ENCODE measurements at places on chromosomes 11 and 22.

- no peak for DNase-seq
Observed at GRCh38 chr11:96464700-96465307, 75.0 kb downstream of the JRKL start.

DNA sequence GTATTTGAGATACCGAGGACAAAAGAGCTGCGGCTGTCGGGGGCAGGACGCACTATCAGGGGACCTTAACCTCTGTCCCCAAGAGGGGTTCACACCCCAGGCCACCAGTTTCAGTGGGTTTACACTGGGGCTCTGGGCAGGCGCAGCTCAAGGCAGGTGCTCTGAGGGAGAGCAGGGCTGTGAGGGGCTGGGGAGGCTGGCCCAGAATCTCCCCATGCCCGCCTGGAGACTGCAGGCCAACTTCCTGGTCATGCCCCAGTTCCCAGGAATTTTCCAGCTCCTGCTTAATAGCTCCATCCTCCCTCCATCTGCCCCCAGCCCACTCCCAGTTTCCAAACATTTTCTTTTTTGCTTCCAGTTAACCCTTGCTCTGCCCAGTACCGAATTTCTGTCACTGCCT is 7.6 kb upstream of the PGA3 start:
- no peak for DNase-seq

- no peak for DNase-seq
Observed at GRCh38 chr11:7591107-7591894, 77.5 kb downstream of the PPFIBP2 start.

GRCh38 chr11:8035200-8035855 is 45.7 kb upstream of the TUB start:
- no peak for DNase-seq

DNA sequence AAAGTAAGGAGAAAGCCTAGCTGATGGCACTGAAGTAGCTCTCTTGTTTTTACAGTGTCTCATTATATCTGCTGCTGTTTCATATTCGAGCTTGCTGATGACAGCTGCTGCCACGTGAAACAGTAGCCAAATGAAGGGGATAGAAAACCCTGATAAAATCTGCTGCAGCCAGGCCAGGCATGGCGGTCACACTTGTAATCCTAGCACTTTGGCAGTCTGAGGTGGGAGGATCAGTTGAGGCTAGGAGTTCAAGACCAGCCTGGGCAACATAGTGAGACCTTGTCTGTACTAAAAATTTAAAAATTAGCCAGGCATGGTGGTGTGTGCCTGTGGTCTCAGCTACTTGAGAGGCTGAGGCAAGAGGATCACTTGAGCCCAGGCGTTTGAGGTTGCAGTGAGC is 13.4 kb downstream of the IFT46 start:
- no peak for DNase-seq

DNA sequence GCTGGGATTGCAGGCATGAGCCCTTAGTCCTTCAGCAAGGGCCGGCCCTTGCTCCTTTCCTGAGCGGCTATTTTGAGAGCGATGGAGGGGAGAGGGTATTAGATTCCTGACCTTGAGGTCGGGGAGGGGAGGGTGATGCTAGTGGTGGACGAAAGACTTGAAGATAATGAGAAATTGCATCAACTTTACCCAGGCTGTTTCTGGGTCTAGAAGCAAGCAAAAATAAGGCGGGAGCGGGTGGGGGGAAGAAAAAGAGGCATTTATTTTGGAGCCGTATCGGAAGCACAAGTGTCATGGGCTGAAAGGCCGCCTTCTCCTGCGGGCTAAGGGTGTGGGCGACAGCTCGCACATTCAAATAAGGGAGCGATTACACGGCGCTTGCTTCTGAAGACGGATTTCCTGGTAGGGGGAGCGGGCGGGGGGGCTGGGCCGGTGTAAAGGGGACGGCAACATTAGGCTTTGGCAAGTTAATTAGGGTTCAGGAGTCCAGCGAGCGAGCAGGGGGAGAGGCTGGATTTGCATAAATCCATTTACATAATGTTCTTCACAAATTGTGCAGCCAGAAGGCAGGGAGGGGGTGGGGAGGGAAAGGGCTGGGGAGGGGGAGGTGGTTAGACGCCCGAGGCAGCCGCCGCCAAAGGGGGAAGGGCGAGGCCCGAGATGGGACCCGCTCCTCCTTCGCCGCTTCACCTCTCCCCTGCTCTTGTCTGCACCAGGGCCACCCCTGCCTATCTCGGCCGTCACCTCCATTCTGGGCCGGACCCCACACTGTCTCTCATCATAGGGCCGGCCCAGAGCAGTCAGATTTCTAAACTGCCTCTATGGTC is 245.9 kb downstream of the MIAT start:
- peak; percentile 8 for DNase-seq

GRCh38 chr11:1158681-1159487 is 1.1 kb downstream of the MUC5AC start:
- no peak for DNase-seq

- no peak for DNase-seq
Observed at GRCh38 chr22:37659066-37659896, 758 bp downstream of the PDXP start.

DNA sequence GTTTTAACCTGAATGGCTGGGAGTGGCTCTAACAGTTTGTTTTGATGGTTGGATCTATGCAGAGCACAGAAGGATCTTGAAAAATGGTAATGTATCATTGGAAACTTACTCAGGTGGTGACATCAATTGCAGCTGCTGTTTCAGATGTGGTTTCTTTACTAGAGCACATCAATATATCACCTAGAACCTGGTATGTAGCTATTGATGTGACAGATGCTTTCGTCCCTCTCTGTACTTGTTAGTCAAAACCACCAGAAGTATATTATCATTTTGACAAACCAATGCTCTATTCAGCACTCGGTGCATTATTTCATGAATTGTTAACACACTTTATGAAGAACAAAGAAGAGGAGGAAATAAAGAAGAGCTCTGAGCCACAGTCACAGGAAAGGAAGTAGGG is 26.6 kb upstream of the SCN3B start:
- DNase-seq, result no peak

DNA sequence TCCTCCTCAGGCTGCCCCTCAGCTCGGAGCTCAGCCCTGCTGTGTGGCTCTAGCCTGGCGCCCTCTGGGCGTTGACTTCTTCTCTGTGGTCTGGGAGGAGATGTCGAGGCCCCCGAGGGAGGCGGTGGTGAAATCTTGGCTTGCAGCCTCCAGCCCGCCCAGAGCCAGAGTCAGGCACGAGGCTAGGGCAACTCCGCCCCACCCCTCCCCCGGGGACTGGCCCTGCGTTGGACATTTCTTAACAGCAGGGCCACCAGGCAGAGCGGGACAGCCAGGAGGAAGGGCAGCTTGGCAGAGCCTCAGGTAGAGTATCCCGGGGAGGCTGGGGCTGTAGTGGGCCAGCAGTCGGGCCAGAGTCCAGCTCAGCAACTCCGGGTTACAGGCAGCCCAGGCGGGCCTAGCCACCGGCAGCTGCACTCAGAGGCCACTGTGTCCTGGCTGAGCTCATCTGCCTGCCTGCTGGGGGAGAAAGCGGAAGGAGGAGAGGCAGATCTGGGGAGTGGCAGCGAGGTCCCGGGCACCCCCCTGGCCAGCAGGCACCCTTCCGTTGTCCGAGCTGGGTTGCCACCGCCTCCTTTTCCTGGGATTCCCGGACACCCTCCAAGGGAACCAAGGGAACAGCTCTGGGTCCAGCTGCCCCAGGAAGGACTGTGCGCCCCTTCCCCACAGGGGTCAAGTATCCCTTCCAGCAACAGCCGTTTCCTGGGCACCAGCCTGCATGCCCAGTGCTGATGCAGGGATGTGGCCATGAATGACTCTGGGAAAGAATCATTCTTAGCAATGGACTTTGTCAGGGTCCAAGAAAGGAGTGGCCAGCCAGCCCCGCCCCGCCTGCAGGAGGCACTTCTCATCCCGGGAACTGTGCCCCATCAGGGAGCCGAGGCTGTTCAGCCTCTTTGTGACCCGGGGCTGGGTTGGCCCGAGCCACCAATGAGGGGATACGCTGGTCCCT is at the start of gene ALDH3B1:
Gene ALDH3B1 (plus strand): TSS at position 238 of the 952 bp plus-strand sequence. CDS start 4,971 bp downstream, outside the sequence.
- DNase-seq, result no peak

- DNase-seq, result no peak
Observed at GRCh38 chr11:44257338-44258189, 52.4 kb downstream of the ALX4 start.

GRCh38 chr11:69040051-69040450 is 8.7 kb upstream of the TPCN2 start:
- DNase-seq, result no peak

- DNase-seq, result no peak
Observed at GRCh38 chr22:46081036-46081830, 69.1 kb upstream of the PPARA start.

GRCh38 chr11:110207123-110207522 is 89.3 kb downstream of the RDX start:
- no peak for DNase-seq

GRCh38 chr11:79262221-79262620 is 178.6 kb downstream of the TENM4 start:
- DNase-seq, result no peak

DNA sequence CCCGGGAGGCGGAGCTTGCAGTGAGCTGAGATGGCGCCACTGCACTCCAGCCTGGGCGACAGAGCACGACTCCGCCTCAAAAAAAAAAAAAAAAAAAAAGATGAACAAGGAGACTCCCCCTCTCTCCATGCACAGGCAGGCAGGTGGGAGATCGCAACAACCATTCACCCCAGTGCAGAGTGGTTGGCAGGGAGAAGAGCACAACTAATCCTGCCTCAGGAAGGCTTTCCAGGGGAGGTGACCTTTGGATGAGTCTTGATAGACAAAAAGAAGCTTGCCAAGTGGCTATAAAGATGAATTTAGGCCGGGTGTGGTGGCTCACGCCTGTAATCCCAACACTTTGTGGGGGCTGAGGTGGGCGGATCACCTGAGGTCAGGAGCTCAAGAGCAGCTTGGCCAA is 30.0 kb downstream of the FLRT1 start:
- no peak for DNase-seq

- no peak for DNase-seq
Observed at GRCh38 chr11:124839972-124840621, 25.1 kb upstream of the ROBO3 start.

GRCh38 chr11:57773026-57773598 is 11.5 kb downstream of the CTNND1 start:
- DNase-seq, result no peak

GRCh38 chr11:95055283-95055897 is 6.2 kb downstream of the KDM4F start:
- DNase-seq, result no peak

- no peak for DNase-seq
Observed at GRCh38 chr11:119175493-119176077, 7.1 kb downstream of the NLRX1 start.

DNA sequence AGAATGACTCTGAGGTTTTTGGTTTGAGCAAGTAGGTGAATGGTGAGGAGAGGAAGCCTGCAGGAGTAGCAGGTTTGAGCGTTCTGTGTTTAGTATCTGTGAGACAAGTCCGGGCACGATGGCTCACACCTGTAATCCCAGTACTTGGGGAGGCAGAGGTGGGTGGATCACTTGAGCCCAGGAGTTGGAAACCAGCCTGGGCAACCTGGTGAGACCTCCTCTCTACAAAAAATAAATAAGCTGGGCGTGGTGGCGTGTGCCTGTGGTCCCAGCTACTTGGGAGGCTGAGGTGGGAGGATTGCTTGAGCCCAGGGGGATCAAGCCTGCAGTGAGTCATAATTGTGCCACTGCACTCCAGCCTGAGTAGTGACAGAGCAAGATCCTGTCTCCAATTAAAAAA is 9.7 kb upstream of the CENATAC start:
- DNase-seq, result no peak

- DNase-seq, result no peak
Observed at GRCh38 chr22:35186492-35186891, 70.8 kb upstream of the HMGXB4 start.

DNA sequence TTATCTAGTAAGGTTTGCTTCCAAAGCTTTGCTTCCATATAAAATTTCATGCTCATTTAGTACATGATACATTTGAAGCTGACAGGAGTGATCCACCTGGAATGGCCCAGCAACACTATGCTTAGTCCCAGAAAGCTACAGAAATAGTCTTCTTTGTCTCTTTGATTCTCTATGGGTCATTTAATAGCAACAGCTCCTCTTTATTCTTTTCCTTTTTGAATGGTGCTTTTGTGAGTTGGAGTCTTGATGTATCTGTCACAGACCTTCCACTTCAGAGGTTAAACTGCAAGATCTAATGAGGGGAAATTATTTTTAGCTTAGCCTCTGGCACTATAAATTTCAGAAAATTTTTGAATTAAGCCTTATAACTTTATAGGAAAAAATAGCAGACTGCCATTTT is 509.5 kb downstream of the KCNA4 start:
- DNase-seq, result no peak

DNA sequence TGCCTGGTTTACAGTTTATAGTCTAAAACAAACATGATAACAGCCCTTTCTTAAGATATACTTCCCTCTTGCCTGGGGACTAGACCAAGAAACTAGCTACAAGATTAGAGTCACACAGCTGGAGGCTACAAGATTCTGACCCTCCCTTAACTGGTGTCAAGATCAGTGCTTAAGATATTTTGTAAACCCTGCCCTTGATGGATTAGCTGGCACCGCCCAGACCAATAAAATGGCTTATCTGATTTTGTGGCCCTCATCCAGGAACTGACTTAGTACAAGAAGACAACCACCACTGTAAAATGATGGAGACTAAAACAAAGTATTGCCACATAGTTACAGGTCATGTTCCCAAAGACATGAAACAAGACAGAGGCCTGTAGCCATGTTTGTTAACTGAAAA is 53.4 kb downstream of the FAM181B start:
- no peak for DNase-seq

GRCh38 chr11:17371614-17372013 is 16.8 kb downstream of the KCNJ11 start:
- DNase-seq, result no peak

DNA sequence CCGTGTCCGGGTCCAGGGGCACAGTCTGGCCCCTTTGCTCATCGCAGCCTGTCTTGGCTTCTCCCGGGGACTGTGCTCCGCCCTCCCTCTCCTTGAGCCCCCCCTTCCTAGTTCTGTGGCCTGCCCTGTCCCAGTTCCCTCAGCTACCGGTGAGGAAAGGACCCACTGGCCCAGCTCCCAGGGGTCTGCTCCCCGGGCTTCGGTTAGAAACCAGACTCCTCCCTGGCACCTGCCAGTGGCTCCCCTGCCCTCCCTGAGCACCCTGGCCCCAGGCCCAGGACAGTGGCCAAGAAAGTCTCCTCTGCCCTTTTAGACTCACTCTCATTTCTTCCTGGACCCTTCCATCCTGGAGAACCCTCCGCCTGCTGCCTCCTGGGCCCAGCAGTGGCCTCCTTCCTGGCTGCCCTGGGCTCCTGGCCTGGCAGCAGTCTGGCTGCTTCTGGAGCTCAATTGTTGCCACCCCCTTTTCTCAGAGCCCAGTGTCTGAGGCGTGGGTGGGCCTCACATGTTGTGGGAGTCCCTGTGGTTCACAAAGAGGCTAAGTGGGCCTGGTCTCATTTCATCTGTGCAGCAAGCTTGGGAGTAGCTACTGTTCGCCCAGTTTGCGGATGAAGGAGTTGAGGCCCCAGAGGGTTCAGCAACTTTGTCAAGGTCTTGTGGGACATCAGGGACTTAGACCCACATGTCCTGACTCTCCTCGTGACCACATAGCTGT is 12.6 kb downstream of the PRDM11 start:
- DNase-seq, result no peak

- no peak for DNase-seq
Observed at GRCh38 chr11:3382613-3383285, 3.8 kb upstream of the ZNF195 start.

GRCh38 chr22:30531651-30532608 is 14.6 kb downstream of the SEC14L6 start:
- no peak for DNase-seq

- DNase-seq, result no peak
Observed at GRCh38 chr11:34175284-34176019, 70.0 kb downstream of the NAT10 start.

- no peak for DNase-seq
Observed at GRCh38 chr11:82384308-82384707, 349.4 kb downstream of the FAM181B start.

- peak; percentile 47 for DNase-seq
Observed at GRCh38 chr11:43868852-43869567, 11.6 kb upstream of the ALKBH3 start.

Data from activated naive CD8-positive, alpha-beta T cell treated with anti-CD3 and anti-CD28 coated beads for 36 hours (primary cell).